ENCODE measurements at places on chromosomes 6 and 20. TPM values are rescaled to one million over a fixed set of nuclear protein-coding genes. Genes with fewer than 3 reads are reported as not detected.

FOXF2 gene
- 0.73 TPM for total RNA-seq

DNA sequence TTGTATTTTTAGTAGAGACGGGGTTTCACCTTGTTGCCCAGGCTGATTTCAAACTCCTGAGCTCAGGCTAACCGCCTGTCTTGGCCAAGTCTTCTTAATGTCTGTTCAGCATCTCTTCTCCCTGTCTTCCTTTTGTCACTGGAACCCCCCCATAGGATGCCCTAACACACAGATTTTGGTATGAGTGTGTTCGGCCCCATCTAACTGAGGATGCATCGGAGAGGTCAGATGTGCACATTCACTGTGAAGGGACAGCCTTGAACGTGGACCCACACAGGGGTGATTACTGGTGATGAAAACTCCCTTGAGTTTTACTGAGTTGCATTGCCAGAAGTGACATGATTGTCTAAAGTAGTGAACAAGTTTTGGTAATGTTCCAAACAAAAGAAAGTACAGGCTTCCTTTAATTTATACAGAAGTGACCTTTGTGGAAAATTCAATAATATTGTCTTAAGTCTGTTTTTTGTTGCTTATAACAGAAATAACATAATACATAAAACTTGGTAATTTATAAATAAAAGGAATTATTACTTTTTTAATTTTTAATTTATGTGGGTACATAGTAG lies 40.5 kb upstream of the NCOA3 start:
- H3K4me3 ChIP-seq, result no peak overlapping the region
- no peak for DNase-seq
- H3K4me1 ChIP-seq, result peaks cover 6% of the 10 kb centered on the region
- no peaks in the 10 kb centered on the region for H3K27me3 ChIP-seq

KIAA0408 gene
- total RNA-seq, result 42.7 TPM

DNA sequence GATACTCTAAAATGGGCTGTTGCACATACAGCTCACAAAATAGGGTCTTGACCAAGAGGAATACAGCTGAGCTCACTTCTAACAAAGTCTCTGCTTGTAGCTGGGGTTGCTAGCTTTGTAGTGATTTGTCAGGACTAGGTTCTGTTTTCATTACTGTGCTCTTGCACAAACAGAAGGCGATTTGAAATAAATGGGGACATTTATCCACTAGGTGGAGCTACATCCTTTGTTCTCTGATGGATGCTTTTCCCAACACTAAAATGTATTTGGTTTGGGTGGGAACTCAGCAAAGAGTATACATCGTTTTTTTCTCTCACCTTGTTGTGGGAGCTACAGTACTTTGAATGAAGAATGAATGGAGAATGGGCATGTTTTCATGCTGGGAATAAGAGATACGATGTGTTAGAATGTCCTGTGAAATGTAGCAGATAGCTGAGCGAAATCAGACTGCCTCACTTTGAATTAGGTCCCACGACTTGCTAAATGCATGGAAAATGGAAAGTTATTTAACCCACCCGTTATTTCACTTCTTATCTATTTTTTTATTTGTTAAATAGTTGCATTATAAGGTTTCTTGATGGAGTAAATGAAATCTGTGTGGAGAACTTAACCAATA lies 494.7 kb upstream of the MAP3K7 start:
- H3K36me3 ChIP-seq, result no peaks in the 10 kb centered on the region
- no peak overlapping the region for H3K4me3 ChIP-seq
- no peaks in the 10 kb centered on the region for H3K4me1 ChIP-seq
- no peak overlapping the region for H3K27ac ChIP-seq
- no peak for DNase-seq

GRCh38 chr6:51167468-51167867 lies 348.8 kb downstream of the TFAP2B start:
- H3K27ac ChIP-seq, result no peak overlapping the region
- no peaks in the 10 kb centered on the region for H3K27me3 ChIP-seq
- no peaks in the 10 kb centered on the region for H3K36me3 ChIP-seq
- H3K4me3 ChIP-seq, result no peak overlapping the region

DNA sequence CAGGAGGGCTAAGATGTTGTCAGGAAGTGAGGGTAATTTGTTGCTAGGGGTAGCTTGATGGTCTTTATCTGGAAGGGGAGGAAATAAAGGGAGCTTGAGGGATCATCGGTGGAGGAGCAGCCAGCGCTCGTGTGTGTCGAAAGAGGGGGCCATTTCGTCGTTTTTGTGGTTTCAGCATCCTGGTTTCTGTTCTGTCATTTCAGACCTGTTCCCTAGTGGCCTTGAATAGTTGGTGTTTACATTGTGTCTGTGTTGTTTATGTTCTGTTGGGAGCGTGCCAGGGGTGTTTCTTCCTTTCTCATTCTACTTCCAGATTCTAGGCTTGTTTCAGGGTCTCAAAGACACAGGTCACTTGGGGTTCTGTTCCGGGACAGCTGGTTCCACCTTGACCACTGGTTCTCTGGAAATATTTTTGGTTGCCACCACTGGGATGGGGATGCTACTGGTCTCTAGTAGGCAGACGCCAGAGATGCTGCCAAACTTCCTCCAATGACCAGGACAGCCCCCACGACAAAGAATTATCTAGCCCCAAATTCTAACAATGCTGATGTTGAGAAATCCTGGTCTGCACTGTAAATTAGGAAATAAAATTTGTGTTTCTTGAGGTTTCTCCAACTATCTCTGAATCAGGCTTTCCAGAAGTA lies 113.9 kb upstream of the NAA20 start:
- H3K27me3 ChIP-seq, result no peaks in the 10 kb centered on the region
- H3K4me3 ChIP-seq, result no peak overlapping the region
- DNase-seq, result peak; percentile 58
- H3K27ac ChIP-seq, result no peak overlapping the region
- H3K36me3 ChIP-seq, result no peaks in the 10 kb centered on the region

- no peak overlapping the region for H3K4me3 ChIP-seq
- no peaks in the 10 kb centered on the region for H3K36me3 ChIP-seq
- no peaks in the 10 kb centered on the region for H3K4me1 ChIP-seq
- no peaks in the 10 kb centered on the region for H3K27me3 ChIP-seq
Observed at GRCh38 chr20:53834062-53834442, 236.3 kb downstream of the BCAS1 start.

- no peaks in the 10 kb centered on the region for H3K27me3 ChIP-seq
- H3K36me3 ChIP-seq, result no peaks in the 10 kb centered on the region
- H3K27ac ChIP-seq, result no peak overlapping the region
- H3K4me3 ChIP-seq, result no peak overlapping the region
Observed at GRCh38 chr6:72595812-72596211, 26.1 kb upstream of the KCNQ5 start.

ASIP gene
- not detected for total RNA-seq

DNA sequence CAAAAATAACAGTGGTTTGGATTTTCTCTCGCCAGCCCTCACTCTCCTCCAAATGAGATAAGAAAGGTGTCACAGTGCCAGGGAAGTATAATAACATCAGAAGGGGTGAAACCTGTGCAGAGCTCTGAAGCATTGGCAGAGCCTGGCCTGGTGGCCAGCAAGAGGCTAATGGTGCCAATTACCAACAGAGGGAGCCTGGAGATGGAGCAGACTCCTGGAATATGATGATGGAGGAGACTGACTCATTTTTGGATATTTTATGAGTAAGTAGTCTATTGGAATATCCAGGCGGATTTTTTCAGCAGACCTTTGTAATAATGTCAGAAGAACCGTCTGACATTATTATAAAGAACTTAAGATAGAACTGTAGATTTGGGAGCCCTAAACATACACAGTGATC lies 442.6 kb upstream of the MARCKS start:
- no peak overlapping the region for H3K4me3 ChIP-seq
- H3K4me1 ChIP-seq, result no peaks in the 10 kb centered on the region
- no peaks in the 10 kb centered on the region for H3K27me3 ChIP-seq
- no peak for DNase-seq

GRCh38 chr6:35782424-35782823 lies 1.6 kb downstream of the CLPSL1 start:
- no peaks in the 10 kb centered on the region for H3K4me1 ChIP-seq
- H3K4me3 ChIP-seq, result no peak overlapping the region
- H3K27ac ChIP-seq, result peak overlapping the region; percentile 20
- DNase-seq, result peak; percentile 72

DNA sequence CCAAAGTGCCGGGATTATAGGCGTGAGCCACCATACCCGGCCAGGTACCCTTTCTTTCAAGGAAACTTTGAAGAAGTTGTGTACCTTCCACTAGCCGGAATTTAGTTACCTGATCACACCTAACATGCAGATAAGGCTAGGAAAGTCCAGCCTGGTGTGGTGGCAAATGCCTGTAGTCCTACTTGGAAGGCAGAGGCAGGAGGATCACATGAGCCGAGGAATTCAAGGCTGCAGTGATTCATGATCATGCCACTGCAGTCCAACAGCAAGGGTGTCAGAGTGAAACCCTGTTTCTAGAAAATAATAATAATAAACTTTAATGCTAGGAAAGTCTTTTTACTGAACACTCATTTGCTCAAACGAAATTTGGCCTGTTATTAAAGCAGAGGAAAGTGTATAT lies 21.0 kb downstream of the NFYA start:
- no peak for DNase-seq
- H3K4me1 ChIP-seq, result no peaks in the 10 kb centered on the region
- H3K36me3 ChIP-seq, result peaks cover 5% of the 10 kb centered on the region
- H3K27me3 ChIP-seq, result no peaks in the 10 kb centered on the region
- H3K4me3 ChIP-seq, result no peak overlapping the region
- H3K27ac ChIP-seq, result no peak overlapping the region

DNA sequence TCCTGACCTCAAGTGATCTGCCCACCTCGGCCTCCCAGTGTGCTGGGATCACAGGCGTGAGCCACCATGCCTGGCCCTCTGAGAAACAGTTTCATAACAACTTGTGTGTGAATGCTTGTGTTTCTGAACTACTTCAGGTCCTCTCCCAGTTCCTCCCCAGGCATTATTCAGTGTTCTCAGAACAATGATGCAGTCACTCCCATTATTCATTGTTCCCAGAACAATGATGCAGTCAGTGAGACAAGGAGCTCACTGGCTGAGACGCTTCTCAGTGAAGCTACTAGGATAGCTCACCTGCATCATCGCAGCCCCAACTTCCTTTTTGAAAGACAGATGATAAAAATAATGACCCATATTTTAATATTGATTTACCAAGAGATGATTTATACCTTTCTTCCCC lies 71.5 kb downstream of the NDUFAF5 start:
- no peak overlapping the region for H3K4me3 ChIP-seq
- H3K27ac ChIP-seq, result no peak overlapping the region
- no peak for DNase-seq
- H3K4me1 ChIP-seq, result no peaks in the 10 kb centered on the region

- DNase-seq, result no peak
- no peaks in the 10 kb centered on the region for H3K27me3 ChIP-seq
- H3K36me3 ChIP-seq, result no peaks in the 10 kb centered on the region
Observed at GRCh38 chr6:35019171-35019570, 122.0 kb downstream of the TCP11 start.

GRCh38 chr20:64163776-64164122 lies 503 bp upstream of the MYT1 start:
- H3K27me3 ChIP-seq, result peaks cover 87% of the 10 kb centered on the region
- no peak overlapping the region for H3K27ac ChIP-seq
- H3K4me3 ChIP-seq, result no peak overlapping the region
- H3K4me1 ChIP-seq, result no peaks in the 10 kb centered on the region

C2 gene
- total RNA-seq, result 15.4 TPM

DNA sequence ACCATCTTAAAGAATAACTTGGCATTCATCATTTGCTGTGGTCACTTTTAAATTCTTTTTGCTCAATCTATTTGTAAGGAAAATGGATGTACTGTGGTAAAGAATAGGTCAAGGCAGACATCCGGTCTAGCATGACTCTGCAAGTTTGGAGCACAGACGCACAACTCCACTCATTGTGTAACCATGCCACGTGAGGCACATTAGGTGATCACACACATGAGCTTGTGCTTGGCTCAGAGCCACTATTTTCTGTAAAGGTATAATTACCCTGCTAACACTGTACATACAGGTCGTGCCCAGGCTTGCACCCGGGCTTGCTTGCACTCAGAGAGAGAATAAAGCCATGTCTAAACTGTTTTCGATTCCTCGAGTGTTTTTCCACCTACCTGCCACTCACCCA lies 1289.1 kb upstream of the ADGRB3 start:
- H3K36me3 ChIP-seq, result no peaks in the 10 kb centered on the region
- H3K27me3 ChIP-seq, result no peaks in the 10 kb centered on the region
- no peak overlapping the region for H3K27ac ChIP-seq

DNA sequence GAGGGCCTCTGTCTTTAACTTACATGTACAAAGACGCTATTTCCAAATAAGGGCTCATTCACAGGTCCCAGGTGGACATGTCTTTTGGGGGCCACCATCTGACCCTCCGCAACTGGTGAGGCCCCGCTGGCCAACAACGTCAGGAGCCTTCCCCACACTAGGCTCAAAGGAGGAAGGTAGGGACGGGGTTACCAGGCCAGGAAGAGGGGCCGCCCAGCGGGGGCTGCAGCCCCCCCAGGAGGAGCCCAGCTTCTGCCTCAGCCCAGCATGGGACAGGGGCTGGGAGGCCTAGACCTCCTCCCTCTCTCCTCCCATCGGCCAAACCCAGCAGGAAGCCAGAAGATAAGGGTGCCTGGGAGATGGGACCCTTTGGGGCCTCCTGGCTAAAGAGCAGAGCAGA lies 142.7 kb downstream of the TAF4 start:
- H3K36me3 ChIP-seq, result no peaks in the 10 kb centered on the region
- H3K4me1 ChIP-seq, result no peaks in the 10 kb centered on the region
- no peak for DNase-seq
- no peak overlapping the region for H3K27ac ChIP-seq

DNA sequence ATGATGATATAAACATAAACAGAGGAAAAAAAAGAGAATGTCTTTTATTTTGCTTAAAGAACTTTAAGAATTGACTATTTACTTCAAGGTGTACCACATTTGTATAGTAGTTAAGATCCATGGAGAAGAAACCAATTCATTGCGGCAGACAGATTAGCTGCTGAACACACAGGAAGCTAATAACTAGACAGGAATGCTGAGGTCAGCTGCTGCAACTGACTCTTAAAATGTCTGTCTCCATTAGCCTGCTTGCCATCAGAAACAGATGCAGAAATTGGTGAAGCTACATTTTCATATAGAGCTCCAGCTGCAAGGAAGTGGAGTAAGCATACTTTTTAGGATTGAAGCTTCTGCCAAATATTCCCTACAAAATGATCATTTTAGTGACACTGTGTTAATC lies 939.5 kb downstream of the EPHA7 start:
- H3K36me3 ChIP-seq, result no peaks in the 10 kb centered on the region
- DNase-seq, result no peak
- no peaks in the 10 kb centered on the region for H3K4me1 ChIP-seq
- H3K4me3 ChIP-seq, result no peak overlapping the region
- no peaks in the 10 kb centered on the region for H3K27me3 ChIP-seq
